ENCODE measurements at places on chromosomes 6 and 20. TPM values are rescaled to one million over a fixed set of nuclear protein-coding genes. Genes with fewer than 3 reads are reported as not detected.
A peak's percentile ranks its signal among the peaks of the same experiment; 100 is the strongest.

- no peak overlapping the region for H3K27ac ChIP-seq
- H3K36me3 ChIP-seq = no peaks in the 10 kb centered on the region
These were observed 4.8 kb upstream of the SOX4 start for GRCh38 chr6:21588481-21589351.

SLC35D3 gene
- not detected for total RNA-seq

FOXS1 gene
- not detected for total RNA-seq

CEP43 gene
- total RNA-seq = 17.0 TPM

DNA sequence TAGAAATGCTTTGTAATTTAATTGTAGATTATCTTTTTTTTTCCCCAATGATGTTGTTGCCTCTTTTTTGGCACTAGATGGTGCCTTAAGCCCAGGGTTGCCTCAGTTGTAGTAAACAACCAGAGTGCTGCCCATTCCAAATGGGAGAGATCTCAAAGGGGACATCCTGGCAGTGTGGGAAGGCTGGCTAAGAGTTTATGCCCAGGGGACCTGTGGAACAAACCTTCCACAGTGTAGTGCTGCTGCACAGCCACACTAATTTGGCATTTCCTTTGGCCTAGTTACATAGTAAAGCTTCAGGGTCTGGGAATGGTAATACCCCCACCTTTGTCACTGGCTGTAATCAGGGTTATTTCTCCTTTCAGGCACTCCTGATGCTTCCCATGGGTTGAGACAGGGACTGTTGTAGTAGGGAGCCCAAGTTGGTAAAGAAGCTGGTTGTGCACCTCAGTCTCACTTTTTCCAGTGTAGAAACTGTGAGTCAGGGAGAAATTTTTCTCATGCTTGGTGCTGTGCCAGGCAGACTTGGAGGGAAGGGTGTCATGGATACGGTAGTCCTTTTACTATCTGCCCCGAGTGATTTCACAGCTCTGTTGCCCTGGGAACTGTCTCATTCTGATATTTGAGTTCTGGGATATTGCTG lies 177.8 kb upstream of the ECI2 start:
- H3K27ac ChIP-seq = no peak overlapping the region
- H3K4me3 ChIP-seq = no peak overlapping the region
- H3K36me3 ChIP-seq = no peaks in the 10 kb centered on the region
- H3K27me3 ChIP-seq = no peaks in the 10 kb centered on the region

SPATS1 gene
- not detected for total RNA-seq

GRCh38 chr6:31446481-31446880 lies 43.1 kb downstream of the MICA start:
- DNase-seq = no peak
- H3K27ac ChIP-seq = no peak overlapping the region
- peaks cover 15% of the 10 kb centered on the region for H3K27me3 ChIP-seq
- peaks cover 4% of the 10 kb centered on the region for H3K4me1 ChIP-seq
- H3K4me3 ChIP-seq = no peak overlapping the region

FNDC11 gene
- total RNA-seq = 0.19 TPM

GRCh38 chr20:60122671-60123070 lies 164.4 kb downstream of the CDH26 start:
- no peaks in the 10 kb centered on the region for H3K36me3 ChIP-seq
- no peaks in the 10 kb centered on the region for H3K4me1 ChIP-seq
- DNase-seq = no peak

B3GAT2 gene
- total RNA-seq = not detected

GRCh38 chr6:143059663-143060353 lies 881 bp upstream of the AIG1 start:
- peak overlapping the region; percentile 90 for H3K27ac ChIP-seq
- H3K36me3 ChIP-seq = no peaks in the 10 kb centered on the region
- no peaks in the 10 kb centered on the region for H3K27me3 ChIP-seq
- no peak for DNase-seq
- H3K4me1 ChIP-seq = peaks cover 10% of the 10 kb centered on the region
- H3K4me3 ChIP-seq = peak overlapping the region; percentile 98

- H3K4me1 ChIP-seq = peaks cover 79% of the 10 kb centered on the region
- no peak overlapping the region for H3K27ac ChIP-seq
- no peaks in the 10 kb centered on the region for H3K27me3 ChIP-seq
- H3K36me3 ChIP-seq = peaks cover 72% of the 10 kb centered on the region
These were observed 140.5 kb downstream of the PREX1 start for GRCh38 chr20:48687117-48687800.

BMP6 gene
- 0.25 TPM for total RNA-seq

DNA sequence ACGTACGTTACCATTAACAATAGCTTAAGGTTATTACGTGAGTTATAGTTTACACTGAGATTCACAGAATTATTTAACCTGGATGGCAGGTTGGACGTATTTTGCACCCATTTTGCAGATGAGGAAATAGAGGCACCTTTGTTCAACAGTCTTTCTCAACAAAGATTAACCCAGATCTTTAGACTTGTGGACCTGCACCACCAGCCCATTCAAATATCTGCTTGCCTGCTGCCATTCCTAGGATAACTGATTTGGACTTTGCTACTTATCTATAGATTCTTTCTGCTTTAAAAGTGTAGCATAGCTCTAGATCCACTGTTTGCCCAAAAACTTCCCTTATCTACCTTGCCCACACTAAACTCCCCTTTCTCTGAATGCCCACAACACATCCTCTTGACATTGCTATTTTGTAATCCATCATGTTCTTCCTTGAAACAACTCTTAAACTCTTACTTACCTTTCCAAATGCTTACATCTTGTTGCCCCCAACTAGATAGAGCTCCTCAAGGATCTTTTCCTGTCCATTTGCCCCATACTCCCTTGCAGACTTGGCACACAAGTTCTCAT lies 56.4 kb upstream of the TNFAIP3 start:
- no peaks in the 10 kb centered on the region for H3K36me3 ChIP-seq
- no peak for DNase-seq
- peak overlapping the region; percentile 77 for H3K27ac ChIP-seq
- no peak overlapping the region for H3K4me3 ChIP-seq
- H3K27me3 ChIP-seq = no peaks in the 10 kb centered on the region

MYBL2 gene
- total RNA-seq = 2.4 TPM

DNA sequence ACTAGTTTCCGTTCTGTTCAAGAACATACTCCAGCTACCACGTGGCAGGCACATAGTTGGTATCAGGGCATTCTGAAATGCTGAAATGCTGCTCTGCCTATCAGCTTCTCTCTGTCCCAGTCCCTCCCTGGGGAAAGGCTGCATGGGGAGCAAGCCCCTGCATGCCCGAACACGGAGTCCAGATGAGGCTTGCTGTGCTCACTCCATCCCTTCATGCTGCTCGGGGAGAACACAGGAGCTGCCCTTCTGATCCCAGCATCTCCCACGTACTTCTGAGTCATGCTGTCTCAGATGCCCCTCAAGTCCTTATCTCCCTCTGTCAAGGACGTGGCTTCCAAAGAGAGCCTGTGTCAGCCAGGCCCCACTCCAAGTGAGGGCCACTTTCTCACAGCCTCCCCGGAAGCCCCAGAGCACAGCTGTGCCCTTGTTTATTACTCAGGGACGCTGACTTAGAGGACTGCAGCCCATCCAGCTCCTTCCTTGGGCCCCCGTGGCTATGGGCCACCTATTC lies 29.4 kb downstream of the THBS2 start:
- no peaks in the 10 kb centered on the region for H3K4me1 ChIP-seq
- no peak for DNase-seq

DNA sequence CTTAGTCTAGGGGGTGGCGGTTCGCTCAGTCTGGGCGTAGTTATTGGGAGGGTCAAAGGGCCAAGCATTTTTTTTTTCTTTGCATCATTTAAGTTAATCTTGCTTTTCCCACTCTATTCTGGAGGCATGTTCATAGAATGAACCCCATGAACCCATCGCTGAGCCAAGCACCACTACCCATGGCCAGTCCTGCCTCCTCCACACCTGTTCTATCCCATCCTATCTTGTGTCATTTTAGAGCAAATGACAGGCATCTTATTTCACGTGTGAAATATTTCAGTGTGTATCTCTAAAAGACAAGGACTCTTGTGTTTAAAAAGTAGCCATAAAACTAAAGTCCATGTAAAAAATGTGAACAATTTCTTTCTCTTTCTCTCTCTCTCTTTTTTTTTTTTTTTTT lies 13.9 kb downstream of the SRC start:
- no peak overlapping the region for H3K27ac ChIP-seq
- H3K4me3 ChIP-seq = no peak overlapping the region
- DNase-seq = no peak
- no peaks in the 10 kb centered on the region for H3K36me3 ChIP-seq

HCRTR2 gene
- not detected for total RNA-seq

GRCh38 chr20:36872852-36873251 lies 3.1 kb upstream of the TLDC2 start:
- no peak for DNase-seq
- no peak overlapping the region for H3K27ac ChIP-seq
- H3K27me3 ChIP-seq = no peaks in the 10 kb centered on the region

BMP5 gene
- not detected for total RNA-seq

DNA sequence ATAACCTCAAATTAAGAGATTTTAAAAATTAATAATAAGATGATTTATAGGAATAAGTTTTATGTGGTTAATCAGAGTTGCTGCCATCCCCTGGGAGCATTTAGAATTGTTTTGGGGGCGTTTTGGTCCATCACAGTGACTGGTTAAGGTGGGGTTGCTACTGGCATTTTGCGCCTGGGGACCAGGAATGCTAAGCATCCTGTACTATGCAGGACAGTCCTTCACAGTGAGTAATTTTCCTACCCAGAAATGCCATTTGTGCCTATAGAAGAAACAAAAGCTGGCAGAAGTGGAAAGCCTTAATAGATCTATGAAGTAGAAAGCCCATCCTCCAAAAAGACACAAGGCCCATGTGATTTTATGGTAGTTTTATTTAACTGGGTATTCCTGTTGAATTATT lies 118.0 kb downstream of the ANKS1A start:
- no peaks in the 10 kb centered on the region for H3K27me3 ChIP-seq
- no peak for DNase-seq
- H3K27ac ChIP-seq = no peak overlapping the region
- no peak overlapping the region for H3K4me3 ChIP-seq
- H3K36me3 ChIP-seq = peaks cover 2% of the 10 kb centered on the region
- no peaks in the 10 kb centered on the region for H3K4me1 ChIP-seq

DNA sequence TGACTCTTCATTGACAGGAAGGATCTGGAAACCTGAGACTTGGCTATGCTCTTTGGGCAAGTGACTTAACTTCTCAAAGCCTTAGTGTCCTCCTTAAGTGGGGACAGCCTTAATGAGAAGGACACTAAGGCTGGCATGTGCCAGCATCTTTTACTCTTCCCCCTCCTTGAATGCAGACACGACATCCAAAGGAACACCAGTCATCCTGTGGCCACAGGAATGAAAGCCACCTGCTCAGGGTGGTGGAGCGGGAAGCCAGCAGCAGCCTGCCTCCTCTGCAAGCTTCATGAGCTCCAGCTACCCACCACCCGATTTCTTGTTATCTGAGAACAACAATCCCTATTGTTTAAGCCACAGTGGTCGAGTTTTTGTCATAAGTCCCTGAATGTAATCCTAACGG lies 44.5 kb downstream of the TMEM14B start:
- H3K4me3 ChIP-seq = no peak overlapping the region
- no peak overlapping the region for H3K27ac ChIP-seq
- no peaks in the 10 kb centered on the region for H3K4me1 ChIP-seq
- H3K36me3 ChIP-seq = no peaks in the 10 kb centered on the region
- no peaks in the 10 kb centered on the region for H3K27me3 ChIP-seq
- no peak for DNase-seq

GRCh38 chr20:1537731-1538058 lies 19.8 kb downstream of the SIRPD start:
- DNase-seq = no peak
- no peak overlapping the region for H3K4me3 ChIP-seq
- H3K27ac ChIP-seq = peak overlapping the region; percentile 71
- no peaks in the 10 kb centered on the region for H3K27me3 ChIP-seq

DNA sequence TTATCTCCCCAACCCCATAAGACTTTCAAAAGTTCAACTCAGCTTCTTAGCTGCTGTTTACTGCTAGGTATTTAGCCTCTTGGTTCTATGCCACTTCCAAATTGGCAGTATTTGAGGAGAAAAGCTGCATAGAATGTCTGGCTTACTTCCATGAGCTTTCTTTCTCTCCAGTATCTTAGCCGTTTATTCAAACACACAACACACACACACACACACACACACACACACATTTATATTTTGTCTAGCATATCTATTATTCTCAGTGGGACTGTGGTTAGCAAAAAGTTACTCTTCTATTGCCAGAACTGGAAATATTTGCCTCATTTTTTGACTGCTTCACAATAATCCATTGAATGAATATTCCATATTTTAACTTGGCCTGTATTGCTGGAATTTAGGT lies 634.2 kb upstream of the IMPG1 start:
- H3K36me3 ChIP-seq = no peaks in the 10 kb centered on the region
- no peak overlapping the region for H3K4me3 ChIP-seq
- no peaks in the 10 kb centered on the region for H3K4me1 ChIP-seq
- H3K27me3 ChIP-seq = no peaks in the 10 kb centered on the region
- no peak for DNase-seq

- H3K36me3 ChIP-seq = no peaks in the 10 kb centered on the region
- peaks cover 21% of the 10 kb centered on the region for H3K4me1 ChIP-seq
- no peaks in the 10 kb centered on the region for H3K27me3 ChIP-seq
- no peak for DNase-seq
- no peak overlapping the region for H3K4me3 ChIP-seq
- H3K27ac ChIP-seq = no peak overlapping the region
These were observed 38.6 kb downstream of the TAF4 start for GRCh38 chr20:62027116-62027515.

GRCh38 chr6:14200047-14200446 lies 82.5 kb downstream of the CD83 start:
- H3K4me1 ChIP-seq = no peaks in the 10 kb centered on the region
- DNase-seq = no peak
- no peaks in the 10 kb centered on the region for H3K36me3 ChIP-seq
- no peaks in the 10 kb centered on the region for H3K27me3 ChIP-seq

GRCh38 chr6:46293641-46294316 lies 123.0 kb upstream of the ENPP5 start:
- no peak overlapping the region for H3K4me3 ChIP-seq
- H3K27ac ChIP-seq = no peak overlapping the region
- H3K4me1 ChIP-seq = no peaks in the 10 kb centered on the region
- no peak for DNase-seq
- H3K27me3 ChIP-seq = peaks cover 3% of the 10 kb centered on the region
- H3K36me3 ChIP-seq = no peaks in the 10 kb centered on the region

GRCh38 chr20:44768854-44769480 lies 23.3 kb downstream of the KCNK15 start:
- no peak overlapping the region for H3K4me3 ChIP-seq
- H3K4me1 ChIP-seq = no peaks in the 10 kb centered on the region
- H3K27ac ChIP-seq = no peak overlapping the region
- no peaks in the 10 kb centered on the region for H3K36me3 ChIP-seq
- no peak for DNase-seq
- H3K27me3 ChIP-seq = peaks cover 2% of the 10 kb centered on the region

- H3K27me3 ChIP-seq = no peaks in the 10 kb centered on the region
- no peaks in the 10 kb centered on the region for H3K36me3 ChIP-seq
- H3K4me1 ChIP-seq = no peaks in the 10 kb centered on the region
- no peak for DNase-seq
These were observed 386.8 kb downstream of the HDGFL1 start for GRCh38 chr6:22956029-22956681.

EYA4 gene
- total RNA-seq = not detected

DNA sequence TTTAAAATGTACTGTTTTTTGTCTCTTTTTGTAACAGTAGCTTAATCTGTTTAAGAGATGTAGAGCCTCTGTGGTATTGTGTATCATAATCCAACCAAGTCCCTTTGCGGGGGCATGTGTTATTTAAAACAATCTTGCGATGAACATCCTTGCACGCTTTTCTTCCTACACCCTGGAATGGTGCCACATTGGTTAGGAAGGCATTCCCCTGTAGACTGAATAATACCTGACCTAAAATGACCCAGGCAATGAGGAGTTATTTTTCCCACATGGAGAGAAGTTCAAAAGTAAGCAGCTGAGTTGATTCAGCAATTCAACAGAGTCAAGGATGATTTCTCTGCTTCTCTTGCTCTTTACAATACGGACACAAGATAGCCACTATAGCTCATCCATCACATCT lies 142.0 kb upstream of the PMEPA1 start:
- H3K4me3 ChIP-seq = no peak overlapping the region
- H3K36me3 ChIP-seq = no peaks in the 10 kb centered on the region
- H3K4me1 ChIP-seq = peaks cover 6% of the 10 kb centered on the region
- DNase-seq = no peak
- H3K27ac ChIP-seq = no peak overlapping the region

All from natural killer cell (primary cell).